ENCODE measurements at places on chromosomes 16 and 17.
A peak's percentile ranks its signal among the peaks of the same experiment; 100 is the strongest.

DNA sequence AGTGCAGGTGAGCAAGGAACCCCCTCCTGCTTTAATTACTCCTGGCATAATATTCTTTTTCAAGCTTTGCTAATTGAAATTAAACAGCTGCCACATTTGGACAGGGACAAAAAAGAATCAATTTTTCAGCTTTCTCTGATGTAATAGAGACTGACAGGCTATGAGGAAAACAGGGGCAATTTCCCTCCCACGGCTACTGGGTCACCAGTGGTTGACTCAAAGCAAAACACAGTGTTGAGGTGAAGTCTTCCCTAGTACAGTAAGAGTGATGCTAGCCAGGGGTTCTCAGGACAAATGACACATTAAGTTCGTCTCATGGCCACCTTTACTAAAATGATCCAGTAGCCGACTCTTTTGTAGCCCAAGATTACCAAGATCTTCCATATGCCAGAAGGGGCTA lies 38.6 kb upstream of the PMFBP1 start:
- no peak for DNase-seq

DNA sequence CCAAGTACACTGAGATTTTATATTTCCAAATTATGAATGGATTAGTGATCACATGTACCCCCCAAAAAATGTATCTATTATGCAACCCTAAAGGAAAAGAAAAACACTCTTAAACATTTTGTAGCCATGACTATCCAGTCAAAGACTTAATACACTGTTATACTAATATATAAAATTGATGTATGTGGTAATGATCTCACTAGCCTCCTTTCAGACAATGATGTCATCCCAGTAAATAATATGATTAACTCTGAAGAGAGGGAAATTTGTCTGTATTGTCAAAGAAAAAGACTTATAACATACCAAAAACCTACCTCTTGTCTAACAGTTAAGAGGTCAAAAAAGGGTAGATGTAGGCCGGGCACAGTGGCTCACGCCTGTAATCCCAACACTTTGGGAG lies 80.7 kb downstream of the USP32 start:
- no peak for DNase-seq

DNA sequence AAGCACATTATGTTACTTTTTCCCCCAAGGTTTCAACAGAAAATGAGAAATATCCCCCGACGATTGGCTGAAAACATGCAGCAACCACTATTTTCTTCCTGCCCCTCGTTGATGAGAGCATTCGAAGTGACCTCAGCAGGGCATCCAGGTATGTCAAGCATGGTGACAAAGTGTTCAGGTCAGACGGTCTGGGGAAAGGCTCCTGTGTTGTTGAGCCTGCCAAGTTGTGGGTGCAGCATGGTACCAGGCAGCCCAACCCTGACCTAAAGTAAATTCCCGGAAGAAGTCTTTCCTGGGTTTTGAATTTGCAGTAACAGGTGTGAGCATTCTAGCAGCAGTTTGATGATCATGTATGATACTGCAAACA lies 51.7 kb upstream of the SEC14L1 start:
- no peak for DNase-seq

GRCh38 chr17:28992625-28993600 lies 12.9 kb downstream of the SEZ6 start:
- DNase-seq, result no peak

DNA sequence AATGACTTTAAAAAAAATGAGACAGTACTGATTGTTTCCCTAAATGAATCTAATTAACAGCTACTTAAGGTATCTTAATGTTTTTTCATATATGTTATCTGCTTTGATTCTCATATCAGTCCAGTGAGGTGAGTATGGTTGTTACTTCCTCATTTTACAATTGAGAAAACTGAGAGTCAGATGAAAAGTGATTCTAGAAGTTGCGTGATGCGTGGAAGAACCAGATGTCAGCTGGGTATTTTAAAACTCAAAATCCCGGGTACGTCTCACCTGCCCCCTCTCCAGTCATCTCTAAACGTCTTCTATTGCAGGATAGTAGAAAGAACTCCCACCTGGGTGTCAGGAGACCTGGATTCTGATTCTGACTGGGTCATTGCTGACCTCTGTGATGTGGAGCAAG lies 89.2 kb downstream of the MAP2K6 start:
- no peak for DNase-seq

DNA sequence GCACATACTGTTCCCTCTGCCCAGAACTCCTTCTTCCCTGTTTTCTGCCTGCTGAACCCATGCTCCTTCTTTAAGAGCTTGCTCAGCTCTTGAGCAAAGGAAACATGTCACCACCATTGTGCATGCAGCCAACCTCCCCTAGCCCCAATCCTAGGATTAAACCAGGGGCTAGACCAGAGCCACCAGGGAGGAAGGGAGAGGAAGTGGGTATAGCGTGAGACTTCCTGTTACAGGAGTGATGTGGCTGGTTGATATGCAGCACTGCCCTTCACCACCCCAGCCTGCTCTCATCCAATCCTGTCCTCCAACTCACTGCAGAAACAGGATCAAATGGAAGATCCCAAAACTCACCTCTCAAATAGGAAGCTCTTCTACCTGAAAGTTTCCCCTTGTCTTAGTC lies 67.1 kb upstream of the CDH5 start:
- no peak for DNase-seq

DNA sequence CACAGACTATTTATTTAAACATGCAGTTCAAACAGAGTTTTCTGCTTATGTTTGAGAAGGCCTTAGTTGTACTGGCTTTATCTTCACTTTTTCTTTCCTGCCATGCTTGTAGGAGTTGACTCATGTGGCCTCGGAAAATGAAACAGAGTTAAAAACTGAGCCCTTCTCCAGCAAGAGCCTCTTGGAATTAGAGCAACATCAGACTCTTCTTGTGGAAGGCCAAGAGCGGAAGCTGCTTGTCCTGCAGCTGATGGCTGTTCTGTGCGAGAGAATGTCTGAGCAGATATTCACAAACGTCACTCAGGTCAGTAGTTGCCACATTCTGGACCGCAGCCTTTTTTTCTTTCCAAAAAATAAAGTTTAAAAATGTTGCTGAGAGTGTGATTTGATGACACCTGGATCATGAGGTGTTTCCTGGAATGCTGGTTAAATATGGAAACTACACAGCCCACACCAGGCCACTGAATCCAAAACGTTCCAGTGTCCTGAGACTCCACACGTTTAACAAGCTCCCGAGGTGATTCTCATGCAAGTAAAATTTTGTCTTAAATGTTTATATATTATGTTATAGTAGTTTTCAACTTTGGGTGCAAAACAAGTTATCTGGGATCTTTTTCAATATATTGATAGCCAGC lies 65.9 kb downstream of the TANGO6 start:
- no peak for DNase-seq

DNA sequence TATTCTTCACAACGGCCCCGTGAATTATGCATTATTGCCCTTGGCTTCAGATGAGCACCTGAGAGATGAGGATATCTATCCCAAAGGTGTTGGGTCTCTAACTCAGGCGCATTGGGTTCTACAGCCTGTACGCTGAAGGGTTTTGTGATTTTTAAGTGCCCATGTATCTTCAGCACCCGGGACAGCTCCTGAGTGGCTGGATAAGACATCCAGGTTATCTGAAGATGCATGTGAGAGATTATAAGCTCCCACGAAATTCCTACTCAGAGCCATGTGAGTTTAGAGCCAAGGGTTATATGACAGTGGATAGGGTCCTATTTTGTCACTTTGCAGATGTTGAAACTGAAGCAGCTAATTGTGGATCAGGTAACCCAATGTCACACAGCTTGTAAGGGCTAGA lies 612.3 kb upstream of the EEF2KMT start:
- DNase-seq, result no peak

DNA sequence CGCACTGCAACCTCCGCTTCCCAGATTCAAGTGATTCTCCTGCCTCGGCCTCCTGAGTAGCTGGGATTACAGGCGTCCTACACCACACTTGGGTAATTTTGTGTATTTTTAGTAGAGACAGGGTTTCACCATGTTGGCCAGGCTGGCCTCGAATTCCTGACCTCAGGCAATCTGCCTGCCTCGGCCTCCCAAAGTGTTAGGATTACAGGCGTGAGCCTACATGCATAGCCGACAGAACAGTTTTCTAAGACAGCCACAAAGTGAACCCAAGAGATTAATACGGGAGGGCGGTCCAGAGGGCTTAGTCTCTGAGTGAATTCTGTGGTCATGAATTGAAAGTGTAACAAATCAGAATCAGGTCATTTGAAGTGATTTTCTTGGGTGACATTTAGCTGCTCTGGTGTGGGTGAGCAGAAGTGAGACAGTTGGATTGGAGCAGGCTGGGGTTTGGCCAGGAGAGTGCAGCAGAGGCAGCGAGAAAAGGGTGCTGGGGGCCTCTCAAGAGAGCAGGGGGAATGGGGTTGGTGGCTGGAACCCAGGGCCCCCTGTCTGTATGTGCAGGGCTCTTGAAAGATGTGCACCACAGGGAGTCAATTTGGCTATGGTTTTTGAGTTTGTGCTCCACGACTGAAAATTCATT lies 231.4 kb upstream of the WSCD1 start:
- DNase-seq, result no peak

DNA sequence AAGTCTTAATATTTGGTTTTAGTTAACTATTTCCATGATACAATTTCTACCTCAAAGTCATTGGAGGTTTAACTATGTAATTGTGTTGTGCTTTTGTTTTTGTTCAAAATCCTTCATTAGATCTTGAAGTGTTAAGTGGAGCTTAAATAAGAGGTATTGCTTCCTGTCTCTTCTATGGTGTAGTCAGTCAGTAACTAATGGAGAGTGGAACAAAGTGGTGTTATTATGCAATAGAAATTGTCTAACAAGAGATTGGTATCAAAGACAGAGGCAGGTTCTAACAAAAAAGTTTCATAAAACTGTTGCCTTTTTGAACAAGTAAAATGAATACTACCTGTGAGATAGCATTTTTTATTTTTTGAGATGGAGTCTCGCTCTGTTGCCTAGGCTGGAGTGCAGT lies 45.2 kb downstream of the GRB7 start:
- DNase-seq, result no peak

DNA sequence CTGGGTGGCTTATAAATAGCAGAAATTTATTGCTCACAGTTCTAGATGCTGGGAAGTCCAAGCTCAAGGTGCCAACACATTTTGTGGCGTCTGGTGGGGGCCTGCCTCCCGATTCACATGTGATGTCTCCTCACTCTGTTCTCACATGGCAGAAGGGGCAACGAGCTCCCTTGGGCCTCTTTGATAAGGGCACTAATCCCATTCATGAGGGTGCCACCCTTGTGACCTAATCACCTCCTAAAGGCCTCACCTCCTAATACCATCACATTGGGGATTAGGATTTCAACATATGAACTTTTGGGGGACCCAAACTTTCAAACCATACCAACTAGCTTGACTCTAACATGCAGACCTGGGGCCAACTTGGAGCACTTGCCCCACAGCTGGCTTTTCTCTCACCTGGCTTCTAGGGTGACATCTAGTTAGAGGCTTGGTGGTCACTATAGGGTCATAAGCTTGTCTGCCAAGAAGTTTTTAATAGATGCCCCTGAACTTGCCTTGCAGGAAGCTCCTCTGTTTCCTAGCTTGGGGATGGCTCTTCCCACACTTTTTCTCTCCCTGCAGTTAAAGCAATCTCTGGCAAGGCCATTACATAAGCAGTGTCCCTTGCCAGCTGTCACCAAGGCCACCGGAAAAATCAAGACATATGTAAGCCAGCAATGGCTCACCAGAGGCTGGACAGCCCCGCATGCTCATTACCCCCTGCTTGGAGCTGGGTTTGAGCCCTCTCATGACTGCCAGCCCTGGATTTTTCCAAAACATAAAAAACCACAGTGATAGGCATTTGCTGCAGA lies 8.4 kb upstream of the MED9 start:
- DNase-seq, result no peak

DNA sequence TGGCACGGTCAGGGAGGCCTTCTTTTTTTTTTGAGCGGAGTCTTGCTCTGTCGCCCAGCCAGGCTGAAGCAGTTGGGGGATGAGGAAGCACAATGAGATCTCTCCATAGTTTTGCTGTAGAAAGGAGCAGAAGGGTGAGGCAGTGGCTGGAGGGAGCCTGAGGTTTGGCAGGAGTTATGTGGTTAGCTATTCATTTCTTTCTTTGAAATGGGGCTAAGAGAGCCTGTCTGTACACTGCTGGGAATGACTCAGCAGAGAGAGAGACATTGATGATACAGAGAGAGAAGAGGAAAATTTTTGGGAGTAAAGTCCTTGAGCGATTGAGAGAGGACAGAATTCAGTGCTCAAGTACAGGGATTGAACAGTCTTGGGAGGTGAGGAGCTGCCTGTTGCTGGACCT lies 22.1 kb downstream of the NOS2 start:
- no peak for DNase-seq

GRCh38 chr17:44830359-44831288 lies 537 bp upstream of the GJC1 start:
- peak; percentile 44 for DNase-seq

GRCh38 chr17:64270885-64271284 lies 7.8 kb upstream of the TEX2 start:
- DNase-seq, result no peak

All from stimulated activated CD8-positive, alpha-beta memory T cell treated with anti-CD3 and anti-CD28 coated beads, Interleukin-4, amount 100 ng/mL, for 48 hours (primary cell).